ENCODE measurements at places on chromosomes 6 and 20.

DNA sequence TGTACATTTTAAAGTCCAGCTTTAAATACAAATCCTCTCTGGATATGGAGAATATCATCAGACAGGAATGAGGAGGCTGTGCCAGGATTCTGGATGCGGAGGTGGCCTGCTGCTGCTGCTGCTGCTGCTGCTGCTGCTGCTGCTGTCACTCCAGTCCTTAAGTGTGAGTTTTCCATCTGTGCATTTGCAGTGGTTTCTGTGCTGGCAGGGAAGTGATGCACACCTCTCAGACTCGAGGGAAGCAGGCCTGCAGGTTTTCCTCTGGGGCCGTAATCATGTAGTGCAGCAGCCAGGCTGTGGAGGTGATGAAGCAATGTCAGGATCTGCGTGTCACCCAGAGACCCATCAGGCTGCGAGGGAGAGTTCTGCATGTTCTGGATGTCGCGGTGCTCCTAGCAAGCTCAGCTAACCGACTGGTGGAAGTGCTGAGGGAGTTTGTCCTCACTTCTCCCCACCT is 32.0 kb downstream of the CFAP61 start:
- peak; percentile 81 for DNase-seq

DNA sequence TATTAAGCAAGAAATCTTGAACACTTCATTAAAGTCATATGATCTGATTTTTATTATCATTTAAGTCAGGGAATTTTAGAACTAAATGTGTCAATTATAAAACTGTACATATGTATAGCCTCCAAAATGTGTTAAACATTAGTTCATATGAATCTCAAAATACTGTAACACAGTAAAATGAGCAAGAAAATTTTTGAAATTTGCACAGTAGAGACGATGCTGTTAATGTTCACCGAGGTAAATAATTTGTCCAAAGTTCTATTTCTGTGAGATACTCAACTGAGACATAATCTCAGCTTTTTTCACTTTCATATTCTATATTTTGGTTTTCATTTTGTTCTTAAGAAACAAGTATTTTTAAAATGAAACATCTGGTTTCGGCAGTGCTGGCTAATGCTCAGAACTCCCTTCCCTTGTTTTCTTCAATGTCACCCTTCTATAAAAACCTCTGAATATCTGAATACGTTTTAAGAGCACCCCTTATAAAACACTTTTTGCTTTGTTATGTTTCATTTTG is 353.1 kb downstream of the LAMA2 start:
- DNase-seq, result no peak

- DNase-seq, result no peak
These were observed 7.8 kb downstream of the PIGT start for GRCh38 chr20:45423700-45424099.

DNA sequence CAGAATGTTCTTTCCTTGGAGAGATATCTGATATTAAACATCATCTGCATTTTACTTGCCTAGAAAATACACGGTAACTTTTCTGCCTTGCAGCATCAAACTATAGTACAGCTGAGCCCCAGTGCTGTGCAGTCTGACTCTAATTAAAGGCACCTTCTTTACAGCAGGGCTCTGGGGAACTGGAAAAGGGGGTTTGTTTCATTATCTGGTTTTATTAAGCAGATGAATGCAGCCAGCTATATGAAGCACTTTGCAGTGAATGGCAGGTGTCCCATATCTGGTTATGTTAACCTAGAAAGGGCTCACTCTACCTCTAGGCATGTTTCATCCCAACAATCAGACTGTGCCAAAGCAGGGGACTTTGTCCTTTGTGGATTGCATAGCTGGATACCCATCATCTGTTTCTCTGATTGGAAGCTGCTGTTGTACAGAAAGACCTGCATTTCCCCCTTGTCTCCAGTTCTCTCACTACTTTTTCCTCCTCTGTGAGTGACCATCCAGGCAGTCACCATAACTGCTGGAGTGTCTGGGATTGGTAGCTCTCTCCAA is 39.6 kb upstream of the CMTR1 start:
- no peak for DNase-seq

GRCh38 chr6:152338335-152339125 is 298.6 kb downstream of the SYNE1 start:
- no peak for DNase-seq

- peak; percentile 44 for DNase-seq
These were observed 84.3 kb downstream of the ZHX3 start for GRCh38 chr20:41232973-41233926.

- no peak for DNase-seq
These were observed 14.1 kb upstream of the PPARD start for GRCh38 chr6:35328108-35328723.

DNA sequence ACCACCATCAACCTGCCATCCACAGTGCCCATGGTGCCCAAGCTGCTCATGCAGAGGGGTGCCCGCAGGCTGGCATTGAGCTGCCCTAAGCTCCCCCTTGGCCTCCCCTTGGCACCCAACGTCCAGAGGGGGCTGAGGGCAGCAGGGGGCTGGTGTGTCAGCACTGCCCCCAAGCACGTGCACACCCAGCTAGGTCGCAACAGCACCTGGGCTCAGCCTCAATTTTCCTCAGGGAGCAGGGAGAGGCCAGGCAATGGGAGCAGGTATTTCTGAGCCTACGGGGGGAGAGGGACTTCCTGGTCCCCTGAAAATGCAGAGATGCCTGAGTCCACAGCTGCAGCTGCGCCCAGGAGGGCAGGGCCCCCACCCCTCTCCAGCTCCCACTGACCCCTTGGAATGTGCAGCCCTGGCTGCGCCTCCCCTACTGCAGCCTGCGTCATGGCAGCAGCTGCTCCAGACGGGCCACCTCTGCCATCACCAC is 204.2 kb downstream of the ANKRD60 start:
- no peak for DNase-seq

- no peak for DNase-seq
These were observed 111.6 kb upstream of the UST start for GRCh38 chr6:148635070-148635743.

DNA sequence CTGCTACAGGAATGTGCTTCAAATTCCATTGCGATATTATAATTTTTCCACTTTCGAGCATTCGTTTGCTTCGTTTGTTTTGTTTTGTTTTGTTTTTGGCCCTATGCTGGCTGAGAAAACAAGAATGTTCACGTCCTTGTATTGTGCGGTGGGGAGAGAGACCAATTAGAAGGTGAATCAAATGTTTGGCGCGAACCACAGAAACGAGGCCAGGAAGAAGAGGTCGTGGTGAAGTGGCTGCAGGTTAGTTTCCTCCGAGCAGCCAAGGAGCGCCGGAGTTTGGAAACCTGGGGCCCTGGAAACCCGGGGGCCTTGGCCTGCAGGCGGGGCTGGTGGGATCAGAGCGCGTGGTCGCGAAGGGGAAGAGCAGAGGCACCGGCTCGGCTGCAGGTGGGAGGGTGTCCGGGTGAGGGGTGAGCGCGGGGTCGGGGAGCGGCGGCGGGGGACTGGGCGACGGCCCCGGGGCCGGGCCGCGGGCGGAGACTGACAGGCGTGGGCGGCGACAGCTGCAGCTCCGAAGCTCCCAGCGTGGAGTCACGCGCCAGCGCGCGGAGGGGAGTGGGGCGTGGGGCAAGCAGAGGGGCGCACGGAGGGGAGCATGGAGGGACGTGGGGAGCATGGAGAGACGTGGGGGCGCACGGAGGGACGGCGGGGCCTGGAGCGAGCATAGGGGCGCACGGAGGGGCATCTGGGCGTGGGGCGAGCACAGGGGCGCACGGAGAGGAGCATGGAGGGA is 141.5 kb upstream of the PDE10A start:
- no peak for DNase-seq

GRCh38 chr6:107972413-107973096 is 14.5 kb upstream of the SEC63 start:
- no peak for DNase-seq

DNA sequence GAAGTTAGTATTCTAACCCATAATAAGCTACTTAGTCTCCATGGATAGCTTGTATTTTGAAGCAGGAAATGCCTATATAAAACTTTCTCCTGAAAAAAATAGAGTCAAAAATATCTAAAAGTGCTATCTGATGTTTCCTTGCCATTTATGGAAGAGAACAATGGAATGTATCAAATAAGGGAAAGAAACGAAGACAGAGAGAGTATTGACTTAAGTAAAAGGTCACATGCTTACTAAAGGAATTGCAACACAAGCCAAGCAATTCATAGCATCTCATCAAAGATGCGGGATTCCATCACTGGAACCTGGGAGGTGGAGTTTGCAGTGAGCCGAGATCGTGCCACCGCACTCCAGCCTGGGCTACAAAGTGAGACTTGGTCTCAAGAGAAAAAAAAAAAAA is 112.9 kb upstream of the DTNBP1 start:
- no peak for DNase-seq

DNA sequence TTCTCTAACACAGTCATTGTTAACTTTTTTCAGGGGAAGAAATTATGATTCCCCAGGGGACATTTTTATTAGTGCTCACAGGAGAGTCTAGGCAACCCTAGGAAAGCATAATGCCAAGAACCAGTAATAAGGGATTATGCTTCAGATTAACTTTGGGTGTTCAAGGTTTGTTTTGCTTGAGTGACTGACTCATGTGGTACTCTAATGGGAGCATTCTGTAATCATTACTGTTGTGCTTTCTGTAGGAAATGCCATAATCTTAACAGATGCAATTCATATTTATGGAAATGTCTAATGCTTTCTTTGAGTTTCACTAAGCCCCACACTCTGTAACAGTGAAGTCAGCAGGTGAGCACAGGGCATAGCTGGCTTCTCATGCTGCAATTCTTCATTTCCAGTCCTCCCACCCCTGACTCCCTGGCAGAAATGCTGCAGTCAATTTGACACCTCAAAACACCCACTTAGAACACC is 263.4 kb upstream of the MAN1A1 start:
- DNase-seq, result no peak

DNA sequence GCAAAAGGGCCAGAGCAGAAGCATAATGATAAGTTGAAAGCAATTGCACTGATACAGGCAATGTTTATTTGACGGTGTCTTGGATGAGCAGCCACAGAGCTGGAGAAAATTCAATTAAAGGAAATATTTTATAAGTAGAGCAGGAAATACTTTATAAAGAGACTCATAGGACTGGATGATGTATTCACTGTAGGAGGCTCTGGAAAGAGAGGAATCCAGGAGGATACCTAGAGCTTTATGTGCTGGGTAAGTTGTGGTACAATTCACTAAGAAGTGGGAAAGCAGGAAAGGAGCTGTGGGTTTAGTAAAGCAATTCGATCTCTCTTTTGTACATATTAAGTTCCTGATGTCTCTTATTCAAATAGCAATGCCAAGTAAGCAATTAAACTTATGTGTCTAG is 86.3 kb downstream of the C6orf118 start:
- DNase-seq, result no peak

GRCh38 chr6:131112249-131112648 is 23.0 kb upstream of the AKAP7 start:
- DNase-seq, result no peak

DNA sequence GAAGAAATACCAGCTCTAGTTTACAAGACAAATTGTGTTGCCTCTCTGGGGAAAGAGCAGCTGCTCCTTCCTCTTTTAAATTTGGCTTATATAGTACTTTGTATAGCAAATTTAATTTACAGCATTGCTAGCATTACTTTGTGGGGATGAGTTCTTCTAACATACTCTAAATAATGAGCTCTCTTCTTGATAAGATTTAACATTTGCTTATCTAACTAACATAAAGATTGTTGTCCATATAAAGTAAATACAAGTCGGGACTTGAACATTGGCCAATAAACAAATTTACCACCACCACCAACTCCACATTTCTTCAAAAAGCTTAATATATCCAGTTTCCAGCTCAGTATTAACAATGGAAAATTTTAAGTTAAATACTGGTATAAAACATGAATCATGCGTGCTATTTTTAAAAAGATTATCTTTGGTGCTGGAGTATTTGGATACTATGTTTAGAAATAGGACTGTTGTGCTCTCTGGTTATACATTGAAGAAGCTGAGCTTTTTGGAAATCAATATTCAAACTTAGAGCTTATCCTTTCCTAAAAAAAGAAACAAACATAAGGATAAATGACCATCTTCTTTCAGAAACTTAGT is 1146.9 kb upstream of the GJE1 start:
- DNase-seq, result no peak

GRCh38 chr6:152745509-152746171 is 5.0 kb upstream of the VIP start:
- no peak for DNase-seq

DNA sequence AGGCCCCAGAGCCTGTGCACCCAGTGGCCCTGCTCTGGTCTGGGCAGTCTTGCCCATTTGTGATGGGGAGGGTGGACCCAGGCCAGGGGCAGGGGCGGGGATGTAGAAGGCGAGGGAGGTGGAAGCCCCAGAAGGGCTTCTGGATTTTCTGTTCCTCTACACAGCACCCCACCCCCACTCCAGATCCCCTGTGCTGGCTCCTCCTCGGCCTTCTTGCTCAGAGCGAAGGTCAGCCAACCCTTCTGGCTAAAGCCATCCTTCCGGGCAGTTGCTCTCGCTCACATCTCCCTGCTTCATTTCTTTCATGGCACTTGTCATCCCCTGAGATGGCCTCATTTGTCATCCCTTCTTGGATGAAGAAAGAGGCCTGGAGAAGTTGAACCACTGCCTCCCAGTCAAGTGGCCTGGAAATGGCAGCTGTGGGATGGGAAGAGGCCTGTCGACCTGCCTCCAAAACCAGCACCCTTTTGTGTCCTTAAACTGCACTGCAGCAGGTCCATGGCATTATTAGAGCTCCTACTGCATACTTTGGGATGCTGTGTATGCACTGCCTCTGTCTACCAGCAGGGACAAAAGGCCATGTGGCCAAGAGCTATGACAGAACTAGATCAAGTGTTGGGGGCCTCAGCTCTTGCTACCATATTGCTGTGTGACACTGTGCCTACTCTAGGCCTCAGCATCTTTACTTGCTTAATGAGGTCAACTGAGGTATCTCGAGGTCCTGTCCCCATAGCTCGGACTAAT is 19.9 kb downstream of the PEDS1 start:
- DNase-seq, result no peak

GRCh38 chr6:87543696-87544473 is 45.9 kb downstream of the RARS2 start:
- DNase-seq, result no peak

DNA sequence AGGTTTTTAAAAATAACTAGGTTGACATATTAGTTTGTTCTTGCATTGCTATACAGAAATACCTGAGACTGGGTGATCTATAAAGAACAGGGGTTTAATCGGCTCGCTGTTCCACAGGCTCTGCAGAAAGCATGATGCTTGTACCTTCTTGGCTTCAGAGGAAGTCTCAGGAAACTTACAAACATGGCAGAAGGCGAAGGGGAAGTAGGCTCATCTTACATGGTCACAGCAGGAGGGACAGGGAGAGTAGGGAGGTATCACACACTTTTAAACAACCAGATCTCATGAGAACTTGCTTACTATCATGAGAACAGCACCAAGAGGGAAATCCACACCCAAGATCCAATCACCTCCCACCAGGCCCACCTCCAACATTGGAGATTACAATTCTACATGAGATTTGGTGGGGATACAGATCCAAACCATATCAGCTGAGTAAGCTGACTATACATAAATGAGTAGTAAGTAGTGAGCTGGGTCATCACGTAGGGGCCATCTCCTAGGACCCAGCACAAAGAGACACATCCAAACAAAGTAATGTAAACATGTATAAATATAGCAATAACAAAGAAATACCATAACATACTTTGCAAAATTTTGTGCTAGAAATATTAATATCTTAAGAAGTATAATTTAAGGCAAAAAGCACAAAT is 31.4 kb upstream of the SIRPG start:
- DNase-seq, result no peak

GRCh38 chr20:42492290-42492689 is 697.4 kb downstream of the PTPRT start:
- DNase-seq, result no peak

GRCh38 chr6:80696268-80696667 is 589.8 kb downstream of the BCKDHB start:
- no peak for DNase-seq

GRCh38 chr20:48673507-48673906 is 154.3 kb downstream of the PREX1 start:
- DNase-seq, result no peak

- no peak for DNase-seq
These were observed 33.6 kb upstream of the PREX1 start for GRCh38 chr20:48861444-48861843.
